Natural killer cell (primary cell): ENCODE measurements at places on chromosomes 16 and 17.

GRCh38 chr17:52537421-52537820, 378.9 kb upstream of the CA10 start:
- DNase-seq, result no peak

GRCh38 chr16:85914423-85914794, 15.4 kb downstream of the IRF8 start:
- DNase-seq, result no peak

DNA sequence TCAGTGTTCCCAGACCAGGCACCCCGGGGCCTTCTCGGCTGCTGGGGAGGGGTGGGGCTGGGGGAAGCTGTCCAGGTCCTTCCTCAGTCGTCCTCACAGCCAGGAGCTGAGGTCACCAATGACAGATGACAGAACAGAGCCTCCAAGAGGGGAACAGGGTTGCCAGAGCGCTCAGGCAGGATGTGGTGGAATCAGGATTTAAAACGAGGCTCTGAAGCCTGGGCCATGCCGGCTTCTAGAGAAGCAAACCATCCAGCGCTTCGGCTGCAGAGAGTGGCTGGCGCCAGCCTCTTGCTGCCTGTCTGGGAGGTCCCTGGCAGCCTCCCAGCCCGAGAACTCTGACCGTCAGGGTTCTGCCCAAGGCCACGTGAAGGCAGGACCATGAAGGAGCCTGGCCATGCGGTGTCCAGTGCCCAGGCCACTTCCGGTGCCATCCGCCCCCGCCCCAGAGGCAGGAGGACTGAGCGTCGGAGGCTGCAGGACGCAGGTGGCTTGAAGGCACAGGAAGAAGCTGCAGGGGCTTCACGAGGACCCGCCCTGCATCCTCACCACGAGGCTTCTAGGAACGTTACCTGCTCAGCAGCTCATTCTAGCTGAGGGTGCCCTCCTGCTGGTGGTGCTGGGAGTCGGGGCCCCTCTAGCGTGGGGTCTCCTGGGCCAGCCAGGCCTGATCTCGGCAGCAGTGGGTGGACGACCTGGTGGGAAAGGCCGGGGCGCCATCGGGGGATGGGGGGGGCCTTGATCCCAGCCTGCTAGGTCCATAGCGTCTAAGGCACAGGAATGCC, 78.5 kb downstream of the KLHDC4 start:
- DNase-seq, result no peak

- DNase-seq, result no peak
Observed at GRCh38 chr17:71777048-71777640, 343.7 kb upstream of the SOX9 start.

GRCh38 chr16:50437769-50438437, 69.1 kb upstream of the BRD7 start:
- no peak for DNase-seq

GRCh38 chr16:88830258-88830657, 18.5 kb upstream of the APRT start:
- no peak for DNase-seq

DNA sequence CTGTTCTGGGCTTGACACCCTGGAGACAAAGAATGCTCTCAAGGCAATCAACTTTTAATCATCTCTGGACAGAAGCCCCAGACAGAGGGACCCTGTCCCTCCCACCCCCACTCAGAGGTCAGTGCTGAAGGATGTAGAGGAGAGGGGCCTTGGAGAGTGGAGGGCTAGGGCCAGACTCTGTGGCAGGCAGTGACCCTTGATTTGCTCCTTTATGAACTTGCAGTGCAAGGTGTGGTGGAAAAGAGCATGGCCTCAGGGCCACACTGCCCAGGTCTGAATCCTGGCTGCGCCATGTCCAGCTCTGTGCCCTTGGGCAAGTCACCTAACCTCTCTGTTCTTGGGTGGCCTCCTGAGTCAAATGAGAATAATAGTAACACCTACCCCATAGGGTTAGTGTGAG, 134.3 kb downstream of the TMEM132E start:
- no peak for DNase-seq

DNA sequence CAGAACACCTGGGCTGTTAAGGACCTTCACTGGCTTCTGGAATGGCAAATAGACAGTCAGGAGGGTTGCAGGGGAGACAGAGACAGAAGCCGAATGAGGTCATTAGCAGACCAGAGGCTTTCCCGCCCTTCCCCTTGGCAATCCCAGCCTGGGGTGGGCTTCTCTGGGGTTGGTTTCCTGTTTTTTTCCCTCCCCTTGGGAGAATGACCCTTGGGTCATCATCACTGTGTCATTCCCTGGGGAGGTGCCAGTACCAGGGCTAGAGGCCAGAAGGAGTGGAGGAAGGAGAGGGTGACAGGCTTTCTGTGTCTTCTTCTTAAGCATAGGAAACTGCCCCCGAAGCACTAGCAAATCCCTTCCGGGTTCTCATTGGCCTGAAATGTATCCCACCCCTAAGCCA, 42.9 kb upstream of the IL21R start:
- no peak for DNase-seq

GRCh38 chr17:16975744-16976625, 4.1 kb upstream of the TNFRSF13B start:
- DNase-seq, result no peak

GRCh38 chr17:58333736-58334207, 5.2 kb upstream of the TSPOAP1 start:
- DNase-seq, result peak; percentile 45
